CD14-positive monocyte (primary cell): ENCODE measurements at places on chromosomes 4 and X. TPM values are rescaled to one million over a fixed set of nuclear protein-coding genes. Genes with fewer than 3 reads are reported as not detected.
A peak's percentile ranks its signal among the peaks of the same experiment; 100 is the strongest.

- no peak for DNase-seq
Observed at GRCh38 chr4:138262030-138262429, 19.9 kb upstream of the SLC7A11 start.

GRCh38 chr4:88660446-88661294 is 37.0 kb downstream of the NAP1L5 start:
- DNase-seq, result no peak

DNA sequence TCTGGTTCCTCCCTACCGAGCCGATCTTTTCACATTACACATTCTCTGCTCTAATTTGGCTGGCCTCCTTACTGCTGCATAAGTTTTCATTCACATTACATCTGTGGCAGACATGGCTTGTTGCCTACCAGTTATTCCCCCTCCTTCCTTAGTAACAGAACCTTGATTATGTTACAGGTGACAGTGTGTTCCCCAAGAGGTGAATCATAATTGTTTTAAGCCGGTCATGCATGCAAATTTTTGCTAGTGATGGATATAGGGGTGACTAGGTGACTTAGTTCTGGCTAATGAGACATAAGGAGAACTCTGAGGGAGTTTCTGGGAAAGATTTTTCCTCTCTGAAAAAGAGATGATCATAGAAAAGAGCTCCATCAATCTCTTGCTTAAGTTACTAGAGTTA is 8.4 kb upstream of the LAMP2 start:
- DNase-seq, result no peak

- DNase-seq, result no peak
Observed at GRCh38 chr4:186318481-186318880, 52.5 kb downstream of the F11 start.

GRCh38 chr4:138981930-138982390 is 33.6 kb upstream of the NOCT start:
- DNase-seq, result peak; percentile 67

DNA sequence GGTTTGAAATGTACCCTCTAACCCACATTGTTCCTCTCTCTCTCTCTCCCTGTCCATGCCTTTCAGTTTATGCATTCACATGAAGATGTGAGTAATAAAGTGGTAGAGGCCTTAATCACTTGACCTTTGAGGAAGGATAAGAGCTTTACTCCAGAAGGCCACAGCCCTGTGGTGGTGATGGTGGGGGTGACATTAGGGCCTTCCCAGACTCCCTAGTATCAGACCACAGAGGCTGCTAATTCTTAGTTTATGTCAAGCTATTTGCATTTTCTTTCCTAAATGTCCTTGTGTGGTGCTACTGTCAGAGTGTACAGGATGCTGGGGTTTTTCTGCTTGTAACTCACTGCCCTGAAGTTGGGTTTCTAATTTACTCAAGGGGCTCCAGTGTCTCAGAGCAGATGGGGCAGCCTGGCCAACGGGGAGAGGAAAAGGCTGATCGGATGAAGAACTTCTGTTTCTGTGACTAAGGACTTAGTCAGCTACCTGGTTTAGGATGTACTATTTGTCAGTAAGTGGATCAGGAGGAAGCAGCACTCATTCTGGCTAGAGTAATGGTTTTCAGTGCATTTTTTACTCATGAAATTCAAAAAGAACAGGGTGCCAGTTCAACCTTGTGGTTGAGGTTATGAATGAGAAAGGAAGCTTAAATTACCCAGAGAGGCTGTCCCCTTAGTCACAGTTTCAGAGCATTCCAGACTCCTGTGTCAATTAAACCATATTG is 509.6 kb upstream of the DIPK2B start:
- no peak for DNase-seq

GRCh38 chrX:23670528-23670927 is 3.2 kb downstream of the PRDX4 start:
- DNase-seq, result no peak

GRCh38 chrX:71941776-71942175 is 31.1 kb downstream of the NHSL2 start:
- DNase-seq, result no peak

The TMEM184C gene
- 20.7 TPM for polyA plus RNA-seq

- DNase-seq, result no peak
Observed at GRCh38 chr4:135032670-135033069, 831.1 kb upstream of the PABPC4L start.

DNA sequence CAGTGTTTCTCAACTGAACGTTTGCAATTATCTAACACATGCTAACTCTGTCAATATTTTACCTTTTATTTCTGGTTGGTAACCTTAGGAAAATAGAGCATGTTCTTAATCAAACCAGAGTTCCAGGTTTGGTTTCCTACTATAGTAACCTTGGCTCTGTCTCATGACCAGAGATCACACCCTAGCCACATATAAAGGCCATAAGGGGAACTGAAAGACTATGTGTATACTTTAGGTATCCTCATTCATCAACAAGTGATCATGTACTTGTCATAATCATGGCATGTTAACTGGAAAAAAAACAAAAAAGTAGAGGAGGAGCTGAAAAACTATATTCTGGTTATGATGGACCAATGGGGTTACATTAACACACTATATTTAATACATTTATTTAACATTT is 302.4 kb downstream of the TEX13A start:
- DNase-seq, result no peak

DNA sequence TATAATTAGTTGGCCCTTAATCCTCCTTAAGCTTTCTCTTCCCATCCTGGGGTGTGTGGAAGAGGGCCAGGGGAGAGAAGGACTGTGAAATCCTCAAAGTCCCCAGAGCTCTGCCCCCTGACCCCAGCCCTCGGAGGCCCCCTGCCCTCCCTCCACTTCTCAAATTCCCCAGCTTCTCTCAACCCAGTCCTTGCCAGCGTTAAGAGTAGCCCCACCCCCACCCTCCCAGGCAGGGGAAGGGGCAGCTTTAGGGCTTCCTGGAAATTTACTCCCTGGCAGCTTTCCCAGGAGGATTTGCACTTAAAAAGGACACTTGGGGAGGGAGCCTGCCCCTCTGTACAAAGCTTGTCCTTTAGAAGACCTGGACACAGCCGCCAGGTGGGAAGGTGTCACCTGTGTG is 11.8 kb upstream of the CD40LG start:
- no peak for DNase-seq

- DNase-seq, result no peak
Observed at GRCh38 chr4:109511414-109511813, 48.6 kb upstream of the MCUB start.

The FAM13A gene
- 10.2 and 20.0 TPM in 2 replicates for polyA plus RNA-seq

DNA sequence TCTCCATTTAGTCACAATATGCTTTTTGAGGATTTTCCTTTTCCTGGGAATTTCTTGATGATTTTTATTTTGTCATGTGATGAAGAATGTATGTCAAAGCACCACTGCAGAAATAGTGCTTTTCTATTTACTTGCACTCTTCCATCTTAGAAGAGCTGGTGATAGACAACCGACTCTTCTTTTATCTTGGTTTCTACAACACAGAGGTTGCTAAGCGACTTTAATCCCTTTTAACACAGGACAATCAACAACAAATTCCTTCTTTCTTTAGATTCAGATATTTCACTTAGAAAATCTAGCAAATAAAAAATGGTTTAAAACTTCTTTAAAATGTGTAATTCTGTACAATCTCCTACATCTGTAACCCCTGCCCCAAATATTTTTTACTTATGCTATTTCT is 34.6 kb downstream of the TET2 start:
- no peak for DNase-seq

GRCh38 chrX:13699183-13699826 is 10.4 kb downstream of the RAB9A start:
- no peak for DNase-seq
